ENCODE measurements at places on chromosomes 3 and 15.

- no peak for DNase-seq
Measured at GRCh38 chr3:107142786-107143575, 234.3 kb upstream of the CCDC54 start.

- peak; percentile 18 for DNase-seq
Measured at GRCh38 chr3:86782286-86782685, 208.7 kb downstream of the VGLL3 start.

GRCh38 chr3:131701153-131701770 is 198.5 kb upstream of the MRPL3 start:
- DNase-seq, result no peak

GRCh38 chr3:30161375-30161774 is 445.0 kb upstream of the TGFBR2 start:
- DNase-seq, result peak; percentile 48

GRCh38 chr3:100603469-100603868 is 5.9 kb upstream of the ADGRG7 start:
- peak; percentile 42 for DNase-seq

GRCh38 chr3:187274977-187275338 is 16.6 kb downstream of the MASP1 start:
- no peak for DNase-seq

DNA sequence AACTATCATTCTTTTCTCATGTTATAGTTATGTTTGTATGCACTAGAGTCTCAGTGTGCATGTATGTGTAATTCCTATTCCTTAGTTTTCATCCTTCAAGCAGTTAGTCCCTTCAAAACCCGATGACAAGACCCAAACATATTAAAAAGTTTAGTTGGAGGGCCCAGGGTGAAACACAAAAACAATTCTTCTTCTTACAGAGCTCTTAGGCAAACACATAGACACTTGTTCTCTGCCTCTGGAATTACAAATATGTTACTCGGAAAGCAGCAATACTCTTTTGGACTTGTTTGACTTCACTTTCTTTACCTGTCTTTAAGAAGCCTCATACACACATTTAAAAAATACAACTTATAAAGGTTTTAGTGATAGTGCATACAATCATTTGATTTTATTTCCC is 763 bp upstream of the CNTN6 start:
- DNase-seq, result no peak
